ENCODE measurements at places on chromosomes 7 and 10.

DNA sequence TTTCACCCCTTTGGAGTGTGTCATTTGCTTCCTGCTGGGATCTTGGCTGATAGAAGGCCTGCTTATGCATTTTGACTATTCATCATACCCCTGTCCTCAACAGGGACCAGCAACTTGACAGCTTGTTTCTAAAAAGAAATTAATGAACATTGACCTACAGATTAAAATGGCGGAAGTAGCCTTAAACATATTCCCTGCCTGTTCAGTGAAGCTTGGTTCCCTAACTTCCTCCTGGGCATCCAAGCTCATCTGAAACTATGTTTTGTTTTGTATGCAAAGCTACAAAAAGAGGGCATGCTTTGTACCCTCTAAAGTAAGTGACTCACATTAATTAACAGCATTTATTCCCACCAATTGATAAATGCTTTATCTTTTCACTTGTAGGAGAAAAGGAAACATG lies 26.8 kb upstream of the CDK14 start:
- no peak for DNase-seq

GRCh38 chr7:155848691-155849669 lies 36.7 kb upstream of the SHH start:
- no peak for DNase-seq

DNA sequence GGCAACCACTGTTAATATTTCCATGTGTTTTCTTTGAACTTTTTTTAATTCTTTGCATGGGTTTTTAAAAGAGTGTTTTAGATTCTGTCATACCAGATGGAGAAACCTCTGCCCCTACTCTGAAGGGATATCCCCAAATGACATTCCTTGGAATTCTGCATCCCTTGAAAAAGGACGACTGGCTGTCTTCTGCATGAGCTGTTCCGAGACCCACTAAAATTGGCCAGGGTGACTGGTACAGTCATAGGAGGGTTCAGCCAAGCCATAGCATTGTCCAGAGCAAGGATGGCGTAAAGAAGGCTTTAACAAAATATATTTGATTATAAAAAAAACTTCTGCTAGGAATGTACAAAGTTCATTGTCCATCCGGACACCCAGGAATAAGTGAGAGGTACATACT lies 952.9 kb downstream of the NRG3 start:
- no peak for DNase-seq

- no peak for DNase-seq
Measured at GRCh38 chr10:77163670-77164348, 473.8 kb downstream of the KCNMA1 start.

DNA sequence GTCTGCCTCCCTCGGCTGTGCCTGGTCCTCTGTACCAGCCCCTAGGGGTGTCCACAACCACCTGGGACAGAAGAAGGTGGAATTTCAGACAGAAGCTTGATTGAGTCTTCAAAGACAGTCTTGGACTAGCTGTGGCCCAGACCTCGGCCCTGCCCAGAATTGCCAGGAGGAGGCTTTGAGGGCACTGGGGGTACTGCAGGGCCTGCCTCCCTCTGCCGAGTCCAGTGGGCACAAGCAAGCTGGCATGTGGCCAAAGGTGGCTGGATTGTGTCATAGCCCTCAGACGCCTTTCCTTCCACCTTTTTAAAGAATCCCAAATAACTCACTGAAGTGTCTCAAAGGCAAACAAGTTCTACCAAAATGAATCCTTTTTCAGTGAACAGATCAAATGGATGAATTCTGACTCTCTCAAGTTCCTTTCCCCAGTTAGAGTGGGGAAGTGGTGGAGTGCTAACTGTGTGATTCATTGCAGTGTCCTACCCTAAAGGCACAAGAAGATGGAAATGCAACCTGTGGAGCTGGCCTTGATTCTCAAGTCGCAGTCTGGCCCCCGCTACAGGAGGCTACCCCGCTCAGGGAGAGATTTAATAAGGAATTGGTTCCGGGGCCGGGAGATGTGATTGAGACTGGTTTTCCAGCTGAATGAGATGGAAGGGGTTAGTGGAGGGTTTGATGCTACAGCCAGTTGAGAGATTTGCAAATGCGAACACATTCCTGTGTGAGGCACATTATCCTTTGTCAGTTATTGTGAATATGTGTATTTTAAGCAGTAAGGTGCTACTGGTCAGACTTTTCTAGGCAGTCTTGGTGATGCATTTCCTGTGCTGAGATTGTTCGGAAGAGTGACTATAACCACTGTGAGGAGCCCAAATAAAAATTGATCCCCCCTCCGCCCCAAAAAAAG lies 28.8 kb upstream of the SLC26A4 start:
- no peak for DNase-seq

- DNase-seq = peak; percentile 20
Measured at GRCh38 chr7:135102372-135102771, 45.5 kb upstream of the TMEM140 start.

DNA sequence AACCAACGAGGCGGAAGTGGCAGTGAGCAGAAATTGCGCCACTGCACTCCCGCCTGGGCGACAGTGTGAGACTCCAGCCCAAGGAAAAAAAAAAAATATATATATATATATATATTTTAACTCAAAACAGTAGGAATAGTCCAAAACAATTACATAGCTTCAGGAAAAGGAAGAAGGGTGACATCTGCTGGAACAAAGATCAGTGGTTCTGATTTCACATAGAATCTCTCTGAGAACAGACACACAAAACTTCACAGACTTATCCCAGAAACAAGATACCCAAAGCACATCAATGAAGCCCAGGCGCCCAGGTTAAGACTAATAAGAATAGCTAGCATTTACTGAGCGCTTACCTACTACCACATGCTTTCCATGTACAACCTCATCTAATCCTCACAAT lies 45.0 kb downstream of the DNMBP start:
- DNase-seq = no peak

DNA sequence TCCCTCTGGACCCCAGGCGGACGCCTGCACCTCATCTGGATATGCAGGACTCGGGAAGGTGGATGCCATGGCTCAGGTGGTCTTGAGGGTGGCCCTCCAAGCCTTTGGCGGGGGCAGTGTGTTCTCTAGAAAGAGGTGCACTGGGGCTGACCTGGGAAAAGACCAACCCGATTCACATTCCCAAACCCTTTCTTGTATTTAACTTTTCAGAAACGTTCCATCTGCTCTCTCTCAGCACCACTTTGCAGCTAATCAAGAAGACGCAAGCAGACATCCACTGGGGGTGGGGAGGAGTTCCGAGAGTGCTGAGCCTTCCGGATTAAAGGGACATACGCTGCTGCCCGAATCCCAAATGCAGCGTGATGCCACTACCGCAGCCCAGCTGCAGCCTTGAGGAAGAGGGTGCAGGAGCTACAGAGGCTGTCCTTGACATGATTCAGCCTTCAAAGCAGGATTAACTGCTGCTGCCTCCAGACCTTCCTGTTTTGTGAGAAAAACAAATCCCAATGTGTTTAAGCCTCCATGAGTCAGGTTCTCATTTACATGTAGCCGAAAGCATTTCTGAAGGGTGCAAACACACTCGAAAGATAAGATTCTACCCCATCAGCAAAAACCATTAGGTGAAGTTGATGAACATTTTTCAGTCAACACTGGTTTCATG lies 39.9 kb downstream of the RBM17 start:
- no peak for DNase-seq

DNA sequence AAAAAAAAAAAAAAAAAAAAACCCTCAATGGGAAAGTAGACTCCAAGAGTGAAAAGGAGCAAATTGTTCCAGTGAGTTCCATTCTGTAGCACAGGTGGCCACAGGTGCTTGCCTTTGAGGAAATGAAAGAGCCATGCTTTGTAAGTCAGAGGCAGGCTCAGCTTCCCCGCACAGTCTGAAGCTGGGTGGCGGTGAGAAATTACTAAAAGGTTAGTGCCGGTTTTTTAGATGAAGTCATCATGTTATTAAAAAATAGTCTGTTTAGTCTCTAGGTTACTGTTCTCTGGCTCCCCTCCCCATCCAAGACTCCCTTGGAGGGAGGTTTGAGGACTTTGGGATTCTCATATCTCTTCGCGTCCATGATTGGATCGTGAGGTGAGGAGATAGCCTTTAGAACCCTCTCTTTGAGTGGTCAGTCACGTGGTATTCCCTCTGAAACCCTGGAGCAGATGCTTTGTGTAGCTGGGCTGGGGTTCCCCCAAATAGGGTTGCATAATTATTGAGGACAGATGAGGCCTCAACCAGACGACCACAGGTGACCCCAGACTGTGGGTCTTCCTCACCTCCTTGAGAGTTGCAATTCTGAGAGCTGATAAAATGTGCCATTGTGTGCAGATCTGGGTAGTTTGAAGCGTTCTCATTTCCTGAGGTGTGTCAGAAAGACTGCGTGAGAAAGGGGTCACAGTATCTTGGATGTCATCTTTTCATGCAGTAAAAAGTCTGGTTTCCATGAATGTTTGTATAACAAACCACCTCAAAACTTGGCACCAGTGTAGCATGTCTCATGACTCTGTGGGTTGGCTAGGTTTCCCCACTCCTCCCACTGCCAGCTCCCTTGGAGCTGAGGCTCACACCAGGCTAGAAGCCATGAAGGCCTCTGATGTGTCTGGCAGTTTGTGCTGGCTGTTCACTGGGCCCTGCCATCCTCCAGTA lies 27.1 kb downstream of the OGDH start:
- peak; percentile 55 for DNase-seq

DNA sequence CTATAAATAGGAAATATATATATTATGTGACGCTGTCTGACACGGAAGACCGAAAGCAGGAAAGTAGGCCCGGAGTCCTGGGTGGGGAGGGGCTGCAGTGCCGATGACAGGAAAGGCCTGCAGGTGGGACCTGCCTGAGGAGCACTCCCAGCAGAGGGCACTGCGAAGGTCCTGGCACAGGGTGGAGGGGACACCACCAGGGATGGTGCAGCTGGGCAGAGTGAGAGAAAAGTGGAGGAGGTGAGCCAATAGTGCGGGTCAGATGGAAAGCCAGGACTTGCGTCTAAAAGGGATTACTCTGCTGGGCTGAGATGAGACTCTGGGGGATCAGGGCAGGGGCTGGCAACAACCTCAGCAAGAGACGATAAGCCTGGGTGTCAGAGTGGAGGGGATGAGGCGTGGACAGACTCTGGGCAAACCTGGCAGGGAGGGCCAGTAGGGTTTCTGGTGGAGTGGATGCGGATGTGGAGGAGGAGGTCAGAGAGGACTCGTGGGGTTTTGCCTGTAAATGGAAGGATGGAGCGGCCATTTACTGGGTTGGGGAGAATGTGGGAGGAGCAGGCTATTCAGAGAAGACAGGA lies 118.2 kb upstream of the ZNF746 start:
- no peak for DNase-seq

- DNase-seq = peak; percentile 36
Measured at GRCh38 chr7:123494193-123494796, 40.1 kb downstream of the IQUB start.

GRCh38 chr10:5103481-5103880 lies 9.3 kb downstream of the AKR1C3 start:
- no peak for DNase-seq

DNA sequence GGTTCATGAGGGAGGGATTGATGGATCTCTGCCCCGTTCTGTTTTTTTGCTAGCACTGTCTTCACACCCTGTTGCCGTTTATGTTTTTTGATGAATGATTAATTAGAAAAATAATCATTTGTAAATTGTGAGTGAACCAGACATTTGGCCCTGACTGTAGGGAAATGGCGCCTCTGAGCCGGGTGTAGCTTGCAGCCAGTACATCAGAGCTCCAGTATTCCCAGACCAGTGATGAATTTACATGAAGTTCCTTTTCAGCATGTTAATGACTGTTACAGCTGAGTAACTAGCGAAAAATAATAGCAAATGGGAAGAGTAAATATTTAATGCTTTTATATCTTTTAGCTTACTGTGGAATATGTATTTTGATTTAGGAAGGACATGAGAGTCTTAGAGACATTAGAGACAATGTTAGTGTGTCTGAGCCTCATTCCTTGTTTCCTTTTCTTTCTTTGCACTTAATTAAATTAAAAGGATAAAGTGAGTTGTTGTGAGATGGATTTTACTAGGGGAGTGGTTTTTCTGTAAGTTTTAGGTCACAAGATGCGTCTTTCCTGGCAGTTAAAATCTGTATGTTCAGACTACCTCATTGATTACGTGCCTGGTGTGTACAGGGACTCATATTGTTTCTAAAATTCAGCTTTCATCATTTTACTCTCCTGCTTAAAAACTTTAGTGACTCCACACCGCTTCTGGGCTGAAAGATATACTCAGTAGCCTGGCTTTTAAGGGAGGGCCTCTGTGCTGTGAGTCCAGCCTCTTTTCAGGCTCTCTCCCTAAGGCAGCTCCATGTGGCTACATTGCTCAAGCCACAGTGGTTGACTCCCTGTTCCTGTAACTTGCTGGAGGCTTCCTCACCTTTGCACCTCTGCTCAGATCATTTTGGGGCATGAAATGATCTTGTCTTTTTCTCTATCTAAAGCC lies 86.4 kb downstream of the AUTS2 start:
- DNase-seq = no peak

DNA sequence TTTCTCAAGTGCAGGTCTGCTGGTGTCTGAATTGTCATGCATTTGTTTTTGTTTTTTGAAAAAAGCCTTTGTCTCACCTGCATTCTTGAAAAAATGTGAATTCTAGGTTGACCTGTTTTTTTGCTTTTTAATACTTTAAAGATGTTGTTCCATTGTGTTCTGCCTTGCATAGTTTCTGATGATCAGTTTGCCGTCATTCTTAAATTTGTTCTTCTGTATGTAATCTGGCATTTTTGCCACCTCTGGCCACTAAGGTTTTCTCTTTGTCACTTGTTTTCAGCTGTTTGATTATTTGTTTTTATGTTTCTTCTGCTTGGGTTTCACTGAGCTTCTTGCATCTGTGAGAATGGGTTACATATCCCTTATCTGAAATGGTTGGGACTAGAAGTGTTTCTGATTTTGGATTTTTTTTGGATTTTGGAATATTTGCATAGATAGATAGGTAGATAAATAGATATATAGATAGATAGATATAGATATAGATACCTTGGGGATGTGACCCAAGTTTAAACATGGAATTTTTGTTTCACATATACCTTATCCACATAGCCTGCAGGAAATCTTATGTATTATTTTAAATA lies 16.5 kb downstream of the MGMT start:
- DNase-seq = no peak

DNA sequence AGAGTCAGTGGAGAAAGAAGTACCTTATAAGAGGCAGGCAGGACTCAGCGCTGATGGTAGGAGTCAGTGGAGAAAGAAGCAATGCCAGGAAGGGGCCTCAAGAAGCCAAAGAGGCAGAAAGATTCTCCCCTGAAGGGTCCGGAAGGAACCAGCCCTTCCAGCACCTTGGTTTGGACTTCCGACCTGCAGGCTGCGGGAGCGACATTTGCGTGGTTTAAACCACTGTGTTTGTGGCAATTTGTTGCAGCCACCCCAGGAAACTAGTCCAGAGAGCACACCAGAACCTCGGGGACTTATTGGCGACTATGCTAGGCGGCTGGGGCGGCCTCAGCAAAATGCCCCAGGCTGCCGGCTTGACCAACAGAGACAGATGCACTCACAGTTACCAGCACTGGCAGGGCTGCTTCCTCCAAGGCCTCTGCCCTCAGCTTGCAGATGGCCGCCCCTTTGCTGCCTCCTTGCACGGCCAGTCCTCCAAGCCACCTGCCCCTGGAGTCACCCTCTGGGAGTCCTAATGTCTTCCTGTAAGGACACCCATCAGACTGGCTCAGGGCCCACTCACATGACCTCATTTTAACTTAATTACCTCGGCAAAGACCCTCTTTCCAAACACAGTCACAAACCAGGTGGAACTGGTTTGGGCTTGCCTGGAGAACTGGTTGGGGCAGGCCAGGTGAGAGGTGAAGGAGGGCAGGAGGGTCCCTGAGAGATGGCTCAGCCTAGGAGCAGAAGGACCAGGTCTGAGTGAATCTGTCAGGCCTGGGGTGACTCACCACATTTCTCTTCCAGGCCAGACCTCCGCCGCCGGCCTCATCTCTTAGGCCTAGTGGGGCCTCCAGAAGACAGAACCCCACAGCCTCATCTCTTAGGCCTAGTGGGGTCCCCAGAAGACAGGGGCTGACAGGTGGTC lies 26.1 kb downstream of the CALML3 start:
- no peak for DNase-seq

GRCh38 chr7:98617051-98617959 lies at the start of gene NPTX2:
Gene NPTX2 (plus strand): TSS chr7:98617285. CDS start chr7:98617462, 177 bp downstream.
- peak; percentile 35 for DNase-seq

All from GM20000 (cell line).